ENCODE measurements at places on chromosomes 6 and 20.

GRCh38 chr20:54184904-54185626 lies 11.3 kb upstream of the CYP24A1 start:
- DNase-seq: no peak

DNA sequence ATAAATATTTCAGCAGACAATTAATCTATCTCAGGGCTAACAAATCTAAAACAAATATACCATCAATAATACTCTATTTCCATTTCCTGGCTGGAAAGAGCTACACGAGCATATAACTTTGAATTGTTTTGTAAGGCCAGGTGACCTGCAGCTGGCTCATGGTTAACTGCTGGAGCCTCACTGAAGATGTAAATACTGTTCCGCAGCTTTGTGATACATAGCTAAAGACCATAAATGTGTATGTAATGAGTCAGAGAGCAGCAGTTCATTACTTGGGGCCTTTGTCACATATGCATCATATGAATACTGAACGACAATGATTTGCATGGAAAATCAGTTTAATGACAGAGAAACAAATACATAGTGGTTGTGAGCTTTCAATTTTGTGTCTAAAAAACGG lies 109.4 kb upstream of the CCN2 start:
- DNase-seq: peak; percentile 97

GRCh38 chr20:22630701-22631100 lies 46.3 kb upstream of the FOXA2 start:
- no peak for DNase-seq

DNA sequence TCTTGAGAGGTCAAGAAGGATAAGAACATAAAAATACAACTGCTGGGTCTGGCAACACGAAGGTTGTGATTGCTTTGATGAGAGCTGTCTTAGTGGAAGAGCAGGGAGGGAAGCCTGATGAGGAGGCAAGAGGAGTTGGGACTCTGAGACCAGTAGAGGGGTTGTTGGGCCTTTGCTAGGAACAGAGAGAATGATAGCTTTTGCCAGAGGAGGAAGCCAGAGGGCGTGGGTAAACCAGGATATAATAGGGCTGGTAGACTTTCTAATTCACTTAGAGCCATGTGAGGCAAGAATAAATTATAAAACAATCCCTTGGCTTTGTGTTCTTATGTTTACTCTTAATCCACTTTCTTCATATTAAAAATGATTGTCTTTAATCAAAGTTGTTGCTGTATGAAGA lies 78.6 kb downstream of the RCAN2 start:
- no peak for DNase-seq

DNA sequence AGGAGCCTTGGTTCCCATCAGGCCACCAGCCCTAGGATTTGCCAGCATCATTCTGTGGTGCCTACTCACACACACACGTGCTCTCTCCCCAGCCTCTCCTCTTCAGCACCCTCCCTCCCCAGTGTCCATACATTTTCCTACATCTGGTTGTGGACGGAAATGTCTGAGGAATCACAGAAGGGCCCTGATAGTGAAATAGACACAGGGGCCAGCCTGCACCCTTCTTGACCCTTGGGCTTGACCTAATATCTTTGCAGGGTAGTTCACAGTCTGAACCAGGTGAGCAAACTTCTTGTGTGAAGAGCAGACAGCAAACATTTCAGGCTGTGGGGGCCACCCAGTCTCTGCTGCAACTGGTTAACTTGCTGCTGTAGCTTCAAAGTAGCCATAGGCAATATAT lies 108.5 kb upstream of the NXT1 start:
- no peak for DNase-seq

GRCh38 chr6:170423030-170423429 lies 116.5 kb downstream of the FAM120B start:
- no peak for DNase-seq

DNA sequence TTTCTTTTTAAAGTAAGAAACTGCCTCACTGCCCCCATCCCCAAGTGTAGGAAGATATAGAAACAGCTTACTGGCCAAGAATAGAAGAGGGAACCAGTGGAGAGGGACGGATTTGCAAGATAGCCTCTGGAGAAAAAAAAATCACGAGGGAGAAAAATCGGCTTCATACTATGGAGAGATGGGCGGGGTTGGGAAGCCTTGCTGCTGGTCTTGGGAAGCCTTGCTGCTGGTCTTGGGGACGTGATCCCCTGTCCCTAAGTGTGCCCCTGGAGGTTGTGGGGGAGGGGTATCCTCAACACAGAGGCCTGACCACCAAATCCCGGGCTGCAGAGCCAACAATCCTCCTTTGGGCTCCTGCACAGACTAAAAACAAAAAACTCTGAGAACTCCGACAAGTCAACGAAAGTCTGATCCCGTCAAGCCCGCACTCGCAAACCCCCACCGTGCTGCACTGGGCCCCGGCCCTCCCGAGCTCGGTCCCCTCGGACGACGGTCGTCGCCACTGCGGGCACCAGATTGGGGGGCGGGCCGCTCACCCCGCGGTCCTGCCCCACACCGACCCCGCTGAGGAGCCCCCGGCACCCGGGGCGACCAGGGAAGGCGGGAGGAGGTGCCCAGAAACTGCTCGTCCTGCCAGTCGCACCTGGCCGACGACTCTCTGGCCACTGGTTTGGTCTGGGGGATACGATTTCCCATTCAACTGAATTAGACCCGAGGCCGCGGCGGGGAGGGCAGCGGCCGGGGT lies 750 bp downstream of the MAP7 start:
- DNase-seq: no peak

GRCh38 chr6:33452496-33452895 lies 1.9 kb upstream of the ZBTB9 start:
- no peak for DNase-seq

DNA sequence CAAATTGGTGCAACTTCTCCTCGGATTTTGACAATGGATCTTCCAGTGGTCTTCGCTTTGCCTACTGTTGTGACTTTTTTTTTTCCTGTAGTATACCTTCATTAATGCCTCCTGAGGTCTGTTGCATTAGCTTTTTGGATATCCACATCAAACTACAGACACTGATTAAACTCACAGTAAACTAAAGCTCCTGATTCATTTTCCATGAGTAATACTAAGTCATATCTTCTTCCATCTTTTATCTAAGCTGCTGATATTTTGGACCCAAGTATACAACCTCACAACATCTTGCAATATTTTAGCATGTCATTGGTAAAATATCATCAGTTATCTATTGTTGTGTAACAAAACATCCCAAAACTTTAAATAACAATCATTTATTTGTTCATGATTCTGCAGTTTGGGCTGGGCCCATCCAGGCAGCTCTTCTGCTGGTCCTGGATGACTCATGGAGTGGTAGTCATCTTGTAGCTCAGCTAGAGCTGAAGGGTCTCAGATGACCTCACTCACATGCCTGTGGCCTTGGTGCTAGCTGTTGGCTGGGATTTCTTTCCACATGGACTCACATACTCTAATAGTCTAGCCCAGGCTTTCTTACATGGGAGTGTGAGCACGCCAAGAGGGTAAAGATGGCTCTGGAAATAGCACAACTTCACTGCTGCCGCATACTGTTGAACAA lies 78.3 kb upstream of the SRSF6 start:
- DNase-seq: peak; percentile 94

DNA sequence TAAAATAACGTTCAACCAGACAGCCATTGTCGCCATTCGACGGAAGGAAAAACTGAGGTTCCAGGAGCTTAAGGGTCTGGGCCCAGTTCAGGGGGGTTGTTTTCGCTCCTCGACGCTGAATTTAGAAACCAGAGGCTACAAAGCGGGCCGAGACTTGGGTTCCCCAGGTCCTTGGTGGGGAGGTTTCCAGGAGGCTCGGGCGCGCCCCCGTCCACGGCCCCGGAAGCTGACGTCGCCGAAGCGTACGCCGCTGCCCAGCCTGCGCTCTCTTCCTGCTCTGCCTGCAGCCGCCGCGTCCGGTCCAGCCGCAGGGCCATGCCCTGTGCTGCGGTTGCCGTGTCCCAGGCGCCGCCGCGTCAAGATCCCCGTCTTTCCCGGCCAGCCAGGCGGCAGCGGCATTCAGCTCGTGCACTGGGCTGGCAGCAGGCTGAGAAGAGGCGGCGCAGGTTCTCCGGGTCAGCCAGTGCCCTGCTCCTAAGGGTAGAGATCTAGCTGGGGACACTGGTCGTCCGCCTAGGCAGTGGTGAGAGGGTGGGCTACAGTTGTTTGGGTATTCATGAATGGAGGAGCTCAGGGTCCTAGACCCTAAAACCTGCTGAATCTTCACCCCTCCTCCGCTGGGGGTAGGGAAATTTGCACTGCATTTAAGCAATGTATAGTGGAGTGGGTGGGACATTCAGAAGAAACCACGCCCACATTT lies 901 bp upstream of the TRIM26 start:
- peak; percentile 87 for DNase-seq

DNA sequence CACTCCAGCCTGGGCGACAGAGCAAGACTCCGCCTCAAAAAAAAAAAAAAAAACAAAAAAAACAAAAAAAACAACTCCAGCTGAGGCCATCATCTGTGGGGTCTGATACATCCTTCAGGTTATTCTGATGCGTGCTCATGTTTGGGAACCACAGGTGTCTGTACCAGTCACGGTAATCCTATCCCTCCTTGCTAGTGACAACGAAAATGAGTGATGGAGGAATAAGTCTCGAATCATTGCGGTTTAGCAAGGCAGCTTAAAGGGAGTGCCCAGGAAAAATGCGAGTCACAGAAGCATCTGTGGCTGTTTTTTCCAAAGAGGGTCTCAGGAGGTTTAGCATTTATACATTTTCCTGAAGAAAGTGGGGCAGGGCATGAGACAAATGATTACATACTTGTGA lies 48.8 kb downstream of the MCUR1 start:
- peak; percentile 11 for DNase-seq

GRCh38 chr6:35294308-35294945 lies 3.2 kb upstream of the DEF6 start:
- peak; percentile 58 for DNase-seq

- DNase-seq: no peak
These were observed 2.1 kb upstream of the TMEM217 start for GRCh38 chr6:37260040-37260439.

DNA sequence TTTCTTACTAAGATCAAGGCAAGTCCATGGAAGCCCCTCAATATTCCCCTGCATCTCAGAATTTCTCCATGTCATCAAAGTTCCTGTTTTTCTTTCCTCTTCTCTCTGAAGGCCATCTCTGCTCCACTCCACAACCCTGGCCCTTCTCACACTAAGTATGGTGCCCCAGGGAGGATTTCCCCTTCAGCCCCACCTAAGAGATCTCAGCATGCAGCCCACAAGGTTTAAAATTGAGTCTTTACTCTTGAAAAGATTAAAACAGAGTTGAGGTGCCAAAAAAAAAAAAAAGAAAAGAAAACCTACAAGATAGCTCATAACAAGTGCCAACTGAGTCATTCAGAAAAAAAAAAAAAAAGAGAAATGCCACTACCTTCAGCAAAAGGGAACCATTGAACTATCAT lies 36.5 kb upstream of the TNFAIP3 start:
- no peak for DNase-seq

GRCh38 chr6:49733680-49734079 lies 10.5 kb downstream of the CRISP3 start:
- no peak for DNase-seq

GRCh38 chr20:47220161-47220582 lies 136.3 kb downstream of the ZMYND8 start:
- peak; percentile 61 for DNase-seq

- DNase-seq: peak; percentile 39
These were observed 5.5 kb downstream of the POU3F2 start for GRCh38 chr6:98839781-98840361.

GRCh38 chr6:89818977-89819335 lies 638 bp downstream of the MDN1 start:
- DNase-seq: peak; percentile 58

All from ELR (cell line).